NCI-H2081 treated with DMSO at 0.1 percent for 48 hours (cell line): ENCODE measurements at places on chromosomes 13 and 19.

DNA sequence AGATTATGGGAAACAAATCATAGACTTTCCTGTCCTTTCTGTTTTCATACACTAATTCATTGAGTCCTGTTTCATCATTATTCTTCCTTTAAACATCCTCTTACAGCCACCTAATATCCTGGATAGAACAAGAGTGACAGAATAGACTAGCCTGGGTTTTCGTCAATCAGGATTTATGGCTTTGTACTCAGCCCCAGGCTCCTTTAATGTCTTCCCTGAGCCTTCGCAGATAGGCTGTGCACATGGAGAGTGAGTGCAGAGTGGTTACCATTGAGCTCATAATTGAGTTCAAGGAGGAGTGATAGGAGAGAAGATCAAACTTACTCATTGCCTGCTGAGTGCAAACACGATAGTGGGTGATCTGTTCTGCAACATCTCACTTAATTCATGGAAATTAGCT lies 304.9 kb downstream of the TDRD3 start:
- no peak for DNase-seq

DNA sequence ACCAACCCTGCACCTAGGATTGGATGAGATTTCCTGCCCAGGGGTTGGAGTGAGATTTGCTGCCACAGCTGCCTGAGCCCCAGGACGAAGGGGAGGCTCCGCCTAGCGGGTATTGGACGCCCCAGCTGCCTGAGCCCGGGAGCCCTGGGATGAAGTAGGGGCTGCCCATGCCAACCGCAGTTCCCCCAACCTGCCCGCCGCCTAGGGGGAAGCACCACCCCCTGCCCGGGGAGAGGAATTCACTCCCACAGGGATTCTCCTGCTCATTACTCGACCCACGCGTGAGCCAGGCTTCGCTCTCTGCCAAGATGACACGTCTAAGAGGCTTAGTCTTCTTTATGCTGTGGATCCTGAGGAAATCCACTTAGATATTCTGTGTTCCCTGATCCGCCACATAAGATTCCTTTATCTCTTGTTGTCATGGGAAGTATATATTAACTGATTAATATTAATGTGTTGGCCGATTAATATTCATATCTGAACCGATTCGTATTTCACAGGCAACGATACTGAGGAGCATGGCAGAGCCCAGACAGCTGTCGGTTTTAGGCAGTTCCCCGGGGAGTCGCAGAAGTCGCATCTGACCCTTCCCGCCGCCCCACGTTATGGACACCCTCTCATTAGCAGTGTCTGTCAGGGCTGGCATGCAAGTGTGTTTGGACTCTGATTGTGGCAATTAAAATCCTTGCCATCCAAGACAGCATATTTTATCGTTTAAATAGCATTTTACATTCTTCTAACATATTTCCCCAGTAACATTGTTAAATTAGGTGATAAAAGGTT lies 44.5 kb upstream of the KCTD15 start:
- DNase-seq, result no peak

GRCh38 chr13:78323040-78323439 lies 280.3 kb downstream of the POU4F1 start:
- DNase-seq, result no peak

GRCh38 chr13:22812793-22813192 lies 368.0 kb upstream of the SGCG start:
- DNase-seq, result no peak

GRCh38 chr13:82681535-82681934 lies 1200.7 kb downstream of the SLITRK1 start:
- DNase-seq, result no peak

DNA sequence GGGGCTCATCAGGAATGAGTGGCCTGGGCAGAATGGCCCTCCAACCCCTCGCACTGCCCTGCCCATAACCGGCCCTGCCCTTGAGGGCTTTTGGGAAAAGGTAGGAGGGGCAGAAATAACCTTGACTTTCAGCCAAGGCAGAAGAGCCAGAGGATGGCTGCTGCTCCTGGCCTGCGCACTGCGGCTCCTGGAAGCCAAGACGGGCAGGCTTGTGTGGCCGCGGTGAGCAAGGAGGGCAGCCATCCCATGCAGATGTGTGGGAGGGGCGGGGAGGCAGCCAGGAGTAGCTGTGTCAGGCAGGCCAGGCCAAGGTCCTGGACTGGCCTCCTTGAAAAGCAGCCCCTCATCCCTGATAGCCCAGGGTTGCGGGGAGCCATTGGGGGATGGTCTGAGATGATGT lies 57.6 kb upstream of the URI1 start:
- no peak for DNase-seq
